ENCODE measurements at places on chromosomes 2 and 18. TPM values are rescaled to one million over a fixed set of nuclear protein-coding genes. Genes with fewer than 3 reads are reported as not detected.

The MTHFD2 gene
- 37.7 TPM for total RNA-seq

The IL18RAP gene
- total RNA-seq = not detected

GRCh38 chr2:137000811-137001210 is 235.5 kb downstream of the THSD7B start:
- no peak overlapping the region for H3K27ac ChIP-seq
- no peaks in the 10 kb centered on the region for H3K36me3 ChIP-seq
- H3K27me3 ChIP-seq = no peaks in the 10 kb centered on the region

DNA sequence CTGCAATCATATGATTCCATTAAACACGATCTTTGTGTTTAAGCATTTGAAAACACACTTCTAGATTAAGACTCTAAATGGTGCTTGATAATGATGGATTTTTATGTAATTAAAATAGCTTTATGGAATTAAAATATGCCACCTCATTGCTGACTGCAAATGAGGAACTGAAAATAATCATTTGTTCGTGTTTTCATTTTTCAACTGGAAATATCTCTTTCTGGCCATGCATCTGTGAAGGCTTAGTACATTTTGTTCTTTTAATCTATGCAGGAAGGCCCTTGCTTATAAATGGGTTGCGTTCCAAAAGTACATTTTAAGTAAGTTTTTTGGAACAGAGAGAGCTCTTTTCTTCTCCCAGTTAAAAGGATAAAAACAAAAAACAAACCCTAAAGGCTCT is 125.5 kb downstream of the MC4R start:
- no peak overlapping the region for H3K27ac ChIP-seq
- no peaks in the 10 kb centered on the region for H3K4me1 ChIP-seq
- no peak for DNase-seq

- no peaks in the 10 kb centered on the region for H3K27me3 ChIP-seq
- no peak for DNase-seq
- H3K4me1 ChIP-seq = no peaks in the 10 kb centered on the region
These were observed 401.1 kb downstream of the BCL11A start for GRCh38 chr2:60152226-60152833.

DNA sequence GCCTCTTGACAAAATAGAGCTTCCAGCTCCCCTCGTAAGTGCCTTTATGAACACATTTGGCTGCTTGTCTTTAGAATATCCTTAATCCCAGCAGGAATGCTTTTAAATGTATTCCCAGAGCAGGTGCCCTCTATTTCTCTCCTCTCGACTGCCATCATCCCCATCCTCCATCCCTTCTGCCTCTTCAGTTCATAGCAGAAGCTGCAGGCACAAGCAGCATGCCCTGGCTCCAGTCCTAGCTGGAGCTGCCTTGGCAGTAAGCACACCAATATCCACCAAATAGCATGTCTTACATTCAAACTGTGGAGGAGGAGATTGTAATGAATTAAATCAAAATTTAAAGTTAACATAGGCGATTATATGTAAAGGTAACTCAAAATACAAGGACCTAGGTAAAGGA is 891.3 kb upstream of the SLC39A10 start:
- no peaks in the 10 kb centered on the region for H3K36me3 ChIP-seq
- H3K27ac ChIP-seq = no peak overlapping the region
- DNase-seq = no peak
- no peak overlapping the region for H3K4me3 ChIP-seq
- H3K4me1 ChIP-seq = no peaks in the 10 kb centered on the region
- H3K27me3 ChIP-seq = no peaks in the 10 kb centered on the region

- H3K27ac ChIP-seq = peak overlapping the region; percentile 45
- peaks cover 36% of the 10 kb centered on the region for H3K4me1 ChIP-seq
- no peaks in the 10 kb centered on the region for H3K36me3 ChIP-seq
- no peak overlapping the region for H3K4me3 ChIP-seq
These were observed 148.6 kb upstream of the MAP3K20 start for GRCh38 chr2:172926785-172927640.

DNA sequence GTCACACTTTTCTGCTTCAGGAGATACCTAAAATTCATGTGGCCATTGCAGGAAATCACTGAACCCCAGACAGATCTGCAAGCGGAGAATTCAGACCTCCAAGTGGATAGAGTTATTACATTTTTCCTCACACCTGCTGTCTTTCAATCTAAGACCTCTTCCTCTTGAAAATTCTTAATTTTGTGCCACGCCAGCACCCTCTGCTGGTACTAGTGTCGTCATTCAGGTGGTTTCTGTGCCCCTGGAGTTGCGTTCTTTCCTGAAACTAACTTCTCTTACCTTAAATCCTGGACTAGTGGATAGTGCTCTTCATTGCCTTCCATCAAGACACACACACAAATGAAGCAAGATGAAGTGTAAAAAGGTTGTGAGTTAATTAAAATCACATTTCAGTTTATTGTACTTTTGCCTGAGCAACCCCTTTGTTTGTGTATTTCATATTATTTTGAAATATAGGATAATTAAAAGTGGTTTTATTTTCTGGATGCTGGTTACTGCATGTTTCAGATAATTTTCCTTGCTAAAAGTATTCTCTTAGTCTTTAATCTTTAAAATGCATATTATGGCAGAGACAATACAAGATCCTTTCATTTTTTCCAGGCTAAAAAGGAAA is 1.6 kb upstream of the DNER start:
- peaks cover 19% of the 10 kb centered on the region for H3K4me1 ChIP-seq
- H3K4me3 ChIP-seq = no peak overlapping the region
- H3K27me3 ChIP-seq = peaks cover 91% of the 10 kb centered on the region
- DNase-seq = peak; percentile 61
- H3K27ac ChIP-seq = no peak overlapping the region

DNA sequence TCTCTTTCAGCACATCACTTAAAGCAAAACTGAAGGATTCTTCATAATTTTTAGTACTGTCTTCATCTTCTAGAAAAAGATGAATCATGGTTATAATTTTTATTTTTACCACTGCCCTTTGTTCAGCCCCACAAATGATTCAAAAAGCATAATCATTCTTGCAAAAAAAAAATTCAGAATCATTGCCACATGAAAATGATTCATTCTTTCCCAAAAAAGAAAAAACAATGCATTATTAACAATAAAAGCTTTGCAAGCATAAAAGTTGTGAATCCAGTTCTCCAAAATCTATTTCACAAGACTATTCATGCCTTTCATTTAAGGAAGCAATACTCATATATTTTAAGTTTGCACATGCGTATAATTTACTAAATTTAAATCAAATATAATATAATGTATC is 204.8 kb downstream of the RBM43 start:
- H3K27me3 ChIP-seq = no peaks in the 10 kb centered on the region
- no peaks in the 10 kb centered on the region for H3K36me3 ChIP-seq
- H3K4me1 ChIP-seq = no peaks in the 10 kb centered on the region
- no peak overlapping the region for H3K4me3 ChIP-seq

DNA sequence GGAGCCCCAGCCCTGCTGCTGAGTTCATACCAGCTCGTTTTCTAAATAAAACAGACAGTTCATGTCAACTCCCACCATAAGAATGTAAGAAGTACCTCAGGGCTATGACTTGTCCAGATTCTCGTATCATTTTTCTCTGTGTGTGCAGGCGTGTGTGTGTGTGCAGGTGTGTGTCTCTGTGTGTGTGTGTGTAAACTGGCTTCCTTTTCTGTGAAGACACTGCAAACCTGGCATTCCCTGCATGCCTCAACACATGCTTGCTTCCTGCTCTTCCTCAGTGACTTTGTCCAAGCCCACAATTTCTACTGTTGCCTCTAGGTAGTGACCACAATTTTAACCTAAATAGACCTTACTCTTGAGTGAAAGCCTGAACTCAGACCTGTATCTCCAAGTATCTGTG is 879.0 kb downstream of the SLC4A3 start:
- no peak for DNase-seq
- H3K27ac ChIP-seq = no peak overlapping the region
- no peak overlapping the region for H3K4me3 ChIP-seq
- H3K36me3 ChIP-seq = no peaks in the 10 kb centered on the region
- no peaks in the 10 kb centered on the region for H3K4me1 ChIP-seq

DNA sequence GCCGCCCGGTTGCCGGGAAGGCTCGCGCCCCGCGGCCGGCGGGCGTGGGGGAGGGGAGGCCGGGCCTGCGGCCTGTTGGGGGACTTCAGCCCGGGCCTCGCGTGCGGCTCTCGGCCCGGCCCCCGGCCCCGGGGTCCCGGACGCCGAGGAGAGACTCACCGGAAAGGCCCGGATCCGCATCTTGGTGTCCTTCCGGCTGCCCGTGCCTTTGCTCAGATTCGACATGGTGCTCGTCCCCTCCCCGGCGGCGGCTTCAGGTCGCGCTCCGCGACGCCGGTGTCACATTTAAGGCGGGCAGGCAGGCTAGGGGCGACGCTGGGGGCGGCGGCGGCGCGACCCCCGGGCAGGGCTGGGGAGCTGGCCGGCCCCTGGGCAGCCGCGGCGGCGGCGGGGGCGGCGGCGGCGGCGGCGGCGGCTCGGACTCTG is 365 bp downstream of the CUL3 start:
- no peaks in the 10 kb centered on the region for H3K36me3 ChIP-seq
- peak overlapping the region; percentile 91 for H3K4me3 ChIP-seq
- peak; percentile 49 for DNase-seq
- H3K27ac ChIP-seq = peak overlapping the region; percentile 99
